Fibroblast of skin of left quadriceps (primary cell): ENCODE measurements at places on chromosomes 2 and 18.

DNA sequence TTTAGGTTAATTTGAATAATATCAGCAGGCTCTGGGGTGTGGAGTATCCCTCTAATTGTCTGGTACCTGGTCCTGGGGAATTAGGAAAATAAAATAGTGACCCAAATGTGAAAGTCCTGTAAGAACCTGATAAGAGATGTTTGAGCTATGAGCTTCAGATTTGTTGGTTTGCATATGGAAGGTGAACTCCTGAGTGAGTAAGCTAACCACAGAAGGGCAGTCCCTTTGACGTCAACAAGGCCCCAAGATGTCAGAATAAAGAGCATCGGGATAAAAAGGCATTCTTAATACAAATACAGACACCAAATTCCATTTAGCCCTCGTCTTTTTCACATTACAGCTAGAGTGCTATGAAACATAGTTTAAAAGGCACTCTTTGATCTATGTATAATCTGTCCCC, 1366.3 kb upstream of the TMEFF2 start:
- no peak for DNase-seq

- DNase-seq: no peak
These were observed 12.3 kb downstream of the TOGARAM2 start for GRCh38 chr2:28993206-28993960.

DNA sequence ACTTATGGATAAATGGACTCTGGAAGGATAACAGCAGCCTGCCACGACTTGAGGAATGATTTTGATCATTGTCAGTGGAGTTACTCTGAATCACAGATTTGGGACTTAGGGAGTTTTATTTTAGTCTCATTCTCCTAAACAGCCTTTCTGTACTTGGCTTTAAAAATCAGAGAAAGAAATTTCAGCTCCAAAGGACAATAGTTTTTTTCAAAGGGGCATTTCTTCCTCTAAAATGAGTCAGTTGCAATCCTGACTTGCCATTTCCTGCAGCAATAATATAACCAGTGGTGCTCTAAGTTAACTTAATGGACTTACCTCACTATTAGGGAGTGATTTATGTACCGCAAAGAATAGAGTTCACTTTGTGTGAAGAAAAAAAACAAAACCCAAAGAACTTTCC, 35.1 kb upstream of the MTX2 start:
- DNase-seq: no peak

DNA sequence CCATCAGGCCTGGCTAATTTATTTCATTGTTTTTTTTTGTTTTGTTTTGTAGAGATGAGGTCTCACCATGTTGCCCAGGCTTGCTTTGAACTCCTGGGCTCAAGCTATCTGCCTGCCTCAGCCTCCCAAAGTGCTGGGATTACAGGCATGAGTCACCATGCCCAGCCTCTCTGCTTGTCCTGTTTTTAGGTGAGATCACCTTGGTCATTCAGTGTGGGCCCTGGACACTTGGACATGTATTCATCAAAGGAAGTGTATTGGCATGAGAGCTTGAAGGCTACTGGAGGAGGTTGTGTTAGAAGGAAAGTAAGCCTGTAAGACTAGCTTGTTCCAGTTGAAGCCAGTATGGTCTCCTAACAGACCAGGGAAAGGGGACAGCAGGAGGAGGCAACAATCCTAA, 229.2 kb upstream of the RGPD4 start:
- no peak for DNase-seq

- peak; percentile 76 for DNase-seq
These were observed 198.6 kb upstream of the EPAS1 start for GRCh38 chr2:46098621-46099062.

- no peak for DNase-seq
These were observed 5.0 kb upstream of the OTOS start for GRCh38 chr2:240145461-240145860.

DNA sequence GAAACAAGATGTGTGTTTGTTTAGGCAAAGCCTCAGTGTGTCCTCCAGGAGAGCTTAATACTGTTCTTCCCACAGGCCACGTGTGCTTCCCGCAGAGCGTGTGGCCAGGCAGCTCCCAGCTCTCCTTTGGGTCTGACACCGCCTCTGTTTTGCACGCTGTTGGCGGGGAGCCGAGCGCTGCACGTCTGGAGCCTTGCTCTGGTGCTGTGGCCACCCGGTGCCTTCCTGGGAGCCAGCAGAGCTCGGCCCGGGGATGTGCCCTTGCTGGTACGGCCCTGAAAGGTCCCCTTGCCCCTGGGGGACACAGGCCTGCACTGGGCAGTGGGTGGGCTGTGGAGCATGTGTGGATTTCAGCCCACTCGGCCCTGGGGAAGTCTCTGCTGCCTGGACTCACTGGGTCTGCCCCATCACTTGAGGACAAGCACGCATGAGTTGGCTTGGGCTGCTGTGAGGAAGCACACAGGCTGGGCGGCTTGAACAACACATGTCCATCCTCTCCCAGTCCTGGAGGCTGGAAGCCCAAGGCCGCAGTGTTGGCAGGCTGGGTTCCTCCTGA, 160.7 kb upstream of the HDAC4 start:
- DNase-seq: peak; percentile 75

- DNase-seq: no peak
These were observed 322.1 kb downstream of the EN1 start for GRCh38 chr2:118525346-118525745.
